Trophoblast cell (in vitro differentiated cells and primary cell): ENCODE measurements at places on chromosomes 3 and 15.

DNA sequence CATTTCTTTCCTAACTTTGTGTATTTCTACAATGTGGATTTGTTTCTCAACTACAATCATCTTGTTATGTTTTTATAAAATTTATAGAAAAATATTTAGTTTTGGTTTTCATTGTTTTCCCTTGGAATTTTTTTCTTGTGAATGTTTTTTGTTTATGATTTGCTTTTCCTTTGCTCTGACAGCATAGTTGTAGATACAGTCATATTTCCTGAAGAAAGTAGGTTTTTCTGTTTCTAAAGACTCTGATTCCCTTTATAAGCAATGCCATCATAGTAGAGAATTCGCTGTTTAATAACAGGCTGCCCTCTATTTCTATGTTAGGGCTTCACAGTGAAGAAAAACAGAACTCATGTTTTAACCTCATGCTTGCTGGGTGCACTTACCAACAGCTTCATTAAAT, 482.3 kb downstream of the ZBBX start:
- DNase-seq, result no peak

DNA sequence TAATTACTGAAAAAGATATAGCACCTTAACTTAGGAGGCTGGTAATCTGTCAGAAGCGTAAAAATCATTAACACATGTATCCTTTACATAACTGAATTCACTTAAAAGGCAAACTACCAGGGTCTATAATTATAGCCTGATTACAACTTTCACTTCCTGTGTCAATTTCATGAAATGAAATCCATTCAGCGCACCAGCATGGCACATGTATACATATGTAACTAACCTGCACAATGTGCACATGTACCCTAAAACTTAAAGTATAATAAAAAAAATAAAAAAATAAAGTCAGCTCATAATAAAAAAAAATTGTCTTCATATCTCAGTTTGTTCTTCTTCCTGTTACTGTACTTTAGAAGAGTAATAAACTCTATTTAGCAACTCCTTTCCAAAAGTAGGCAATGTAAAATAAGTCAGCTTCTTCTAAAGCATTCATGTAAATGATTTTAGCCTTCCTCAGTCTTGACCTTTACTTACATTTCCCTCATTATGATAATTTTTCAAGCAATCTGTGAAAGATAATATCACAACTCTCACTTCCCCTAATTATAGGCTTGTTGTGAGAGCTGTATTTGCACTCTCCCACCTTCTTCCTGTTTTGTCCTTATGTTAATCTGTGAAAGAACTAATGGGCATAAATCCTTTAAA, 50.1 kb downstream of the KBTBD8 start:
- DNase-seq, result no peak

GRCh38 chr3:153008226-153008625, 153.8 kb upstream of the RAP2B start:
- DNase-seq, result no peak

DNA sequence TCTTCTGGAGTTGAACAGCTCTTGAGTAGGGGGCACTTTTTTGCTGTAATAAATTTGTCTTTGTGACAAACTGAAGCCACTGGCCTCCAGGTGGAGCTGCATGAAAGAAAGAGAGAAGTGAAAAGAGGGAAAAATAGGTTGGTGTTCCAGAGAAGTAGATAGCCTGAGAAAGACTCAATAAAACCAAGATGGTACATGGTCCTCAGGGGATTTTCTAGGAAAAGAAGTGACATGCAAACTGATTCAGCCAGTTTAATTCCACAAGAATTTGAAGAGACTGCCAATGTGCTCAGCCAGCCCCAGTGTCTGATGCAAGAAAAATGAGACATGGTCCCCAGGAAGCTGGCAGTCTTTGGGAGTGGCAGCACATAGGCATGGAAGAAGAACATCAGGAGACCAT, 152.7 kb downstream of the CD47 start:
- peak; percentile 14 for DNase-seq

- peak; percentile 1 for DNase-seq
These were observed 565.9 kb upstream of the CCDC54 start for GRCh38 chr3:106811376-106811775.

DNA sequence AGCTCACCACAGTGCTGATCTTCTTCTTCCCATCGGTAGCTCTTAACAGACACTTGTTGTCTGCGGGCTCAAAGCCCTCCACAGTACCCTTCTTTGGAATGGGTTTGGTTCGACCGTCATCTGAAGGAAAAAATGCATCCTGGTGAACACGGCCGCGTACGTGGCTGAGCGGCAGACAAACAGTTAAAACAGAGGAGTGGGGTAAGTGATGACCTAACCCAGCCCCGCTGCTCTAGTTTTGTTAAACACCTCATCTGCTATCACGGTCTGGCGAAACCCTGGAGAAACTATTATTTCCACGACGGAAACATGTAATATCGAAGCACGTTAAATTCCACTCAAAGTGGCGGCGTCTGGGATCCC, 725 bp downstream of the SRP14 start:
- peak; percentile 47 for DNase-seq

GRCh38 chr15:57731530-57732103, 25.1 kb downstream of the POLR2M start:
- no peak for DNase-seq

DNA sequence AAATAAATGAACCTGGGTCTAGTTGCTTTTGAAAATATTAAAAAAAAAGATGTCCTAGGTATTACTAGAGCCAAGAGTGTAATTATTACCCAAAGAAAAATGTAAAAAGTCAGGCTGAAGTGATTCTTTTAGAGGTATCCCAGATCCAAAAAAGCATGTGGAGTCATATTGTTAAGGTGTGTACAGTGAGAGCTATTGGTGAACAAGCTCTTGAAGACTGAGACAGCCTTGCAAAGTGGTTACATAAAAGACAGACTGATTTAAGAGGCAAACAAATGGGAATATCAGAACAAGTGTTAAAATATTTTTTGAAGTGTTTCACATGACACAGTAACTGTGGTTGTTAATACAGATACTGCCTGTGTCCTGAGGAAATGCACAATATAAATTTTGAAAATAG, 624.5 kb downstream of the PLOD2 start:
- DNase-seq, result no peak

- DNase-seq, result no peak
These were observed 483.2 kb downstream of the RBMS3 start for GRCh38 chr3:29764041-29764440.

DNA sequence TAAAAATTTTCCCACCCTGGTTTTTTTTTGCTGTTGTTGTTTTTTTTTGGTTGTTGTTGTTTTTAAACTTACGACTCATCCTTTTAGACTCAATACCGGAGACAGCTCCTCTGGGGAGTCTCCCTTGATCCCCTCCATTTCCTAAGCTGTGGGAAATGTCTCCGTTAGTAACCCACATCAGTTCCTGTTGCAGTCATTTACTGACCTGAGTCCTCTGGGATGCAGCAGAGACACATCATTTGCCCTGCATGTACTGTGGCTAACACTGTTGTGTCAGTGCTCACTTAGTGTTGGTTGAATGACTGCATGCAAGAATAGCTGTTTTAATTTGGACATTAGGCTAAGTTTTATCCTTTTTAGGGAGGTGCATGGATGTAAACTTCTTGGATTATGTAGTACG, 83.8 kb downstream of the MBNL1 start:
- DNase-seq, result no peak

GRCh38 chr3:33904730-33905129, 106.3 kb downstream of the PDCD6IP start:
- DNase-seq, result no peak

DNA sequence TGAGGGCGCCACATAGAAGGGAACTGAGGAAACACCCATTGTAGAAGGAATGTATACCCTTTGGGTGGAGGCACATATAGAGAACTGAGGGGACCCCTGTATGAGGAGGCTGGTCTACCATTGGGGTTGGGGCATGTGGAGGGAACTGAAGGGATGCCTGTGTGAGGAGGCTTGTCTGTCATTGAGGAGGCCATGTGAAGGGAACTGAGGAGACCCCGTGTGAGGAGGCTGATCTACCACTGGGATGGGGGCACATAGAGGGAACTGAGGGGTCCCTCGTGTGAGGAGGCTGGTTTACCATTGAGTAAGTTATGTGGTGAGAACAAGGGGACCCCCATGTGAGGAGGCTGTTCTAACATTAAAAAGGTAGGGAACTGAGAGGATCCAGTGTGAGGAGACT, 156.1 kb downstream of the FBLN2 start:
- DNase-seq, result no peak

DNA sequence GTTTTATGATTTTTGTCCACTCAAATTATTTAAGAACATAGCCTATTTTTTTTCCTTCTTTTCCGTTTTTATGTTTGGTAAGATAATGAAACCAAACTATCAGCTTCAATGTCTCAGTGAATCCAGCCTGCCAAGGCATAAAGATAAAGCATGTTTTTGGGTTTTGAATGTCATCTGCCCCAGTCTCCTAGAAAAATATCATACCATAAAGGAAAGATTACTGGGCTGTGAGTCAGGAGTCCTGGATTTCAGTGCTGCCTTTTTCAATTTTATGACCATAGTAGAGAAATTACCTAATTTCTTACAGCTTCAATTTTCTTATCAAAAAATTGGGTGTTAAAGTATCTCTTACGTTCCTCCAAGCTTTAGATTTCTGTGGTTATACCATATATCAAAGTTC, 87.5 kb downstream of the GAP43 start:
- no peak for DNase-seq

DNA sequence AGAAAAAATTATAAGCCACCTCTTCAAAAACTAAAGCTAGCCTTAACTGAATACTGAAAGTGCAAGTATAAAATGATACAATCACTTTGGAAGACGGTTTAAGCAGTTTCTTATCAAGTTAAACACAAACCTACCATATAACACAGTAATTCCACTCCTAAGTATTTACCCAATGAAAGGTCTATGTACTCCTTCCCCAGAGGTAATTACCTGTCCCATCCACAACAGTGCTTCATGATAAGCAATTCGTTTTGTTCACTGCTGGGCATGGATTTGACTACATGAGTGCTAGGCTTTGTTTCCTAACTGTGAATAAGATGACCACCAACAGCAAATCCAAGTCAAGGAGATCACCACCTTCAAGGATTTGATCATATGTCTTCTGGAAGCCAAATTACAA, 4.3 kb downstream of the COX5A start:
- no peak for DNase-seq

GRCh38 chr15:77739591-77740378, 107.1 kb upstream of the LINGO1 start:
- DNase-seq, result no peak

DNA sequence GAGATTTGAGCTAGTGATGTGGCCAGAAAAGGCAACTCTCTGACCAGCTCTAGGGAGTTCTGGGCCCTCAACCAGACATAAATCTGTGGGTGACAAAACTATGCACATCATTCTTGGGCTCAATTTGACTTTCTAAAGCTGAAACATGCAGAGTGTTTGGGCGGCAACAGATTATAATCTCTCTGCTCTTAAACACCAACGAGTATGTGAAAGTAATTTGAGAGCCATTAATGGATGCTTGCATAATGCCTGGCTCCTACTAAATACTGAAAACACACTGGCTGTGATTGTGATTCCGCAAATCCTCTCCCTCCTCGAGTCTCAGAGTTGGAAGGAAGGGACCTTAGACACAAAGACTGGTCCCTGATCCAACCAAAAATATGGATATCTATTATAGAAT, 186.7 kb downstream of the UACA start:
- no peak for DNase-seq

GRCh38 chr3:179739816-179740594, 87.2 kb downstream of the USP13 start:
- no peak for DNase-seq

DNA sequence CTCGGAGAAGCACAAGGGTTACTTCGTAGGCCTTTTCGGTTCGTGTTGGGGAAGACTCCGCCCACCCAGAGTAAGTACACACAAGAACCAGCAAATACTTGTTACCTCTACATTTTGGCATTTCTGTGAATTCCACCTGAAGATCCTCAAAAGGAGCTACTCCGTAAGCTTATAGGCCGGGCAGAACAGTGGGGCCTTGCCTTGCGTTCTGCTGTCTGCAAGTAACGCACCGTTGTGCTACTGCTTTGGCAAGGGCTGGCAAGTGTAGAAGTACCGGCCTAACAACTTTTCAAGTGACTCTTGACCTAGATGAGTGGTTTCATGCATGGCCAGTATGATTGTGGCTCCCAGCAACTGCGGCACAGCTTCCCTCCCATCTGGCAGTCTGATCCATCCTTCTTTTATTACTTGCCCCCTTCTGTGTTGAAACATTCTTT, 6.4 kb upstream of the DNAAF4 start:
- peak; percentile 88 for DNase-seq

DNA sequence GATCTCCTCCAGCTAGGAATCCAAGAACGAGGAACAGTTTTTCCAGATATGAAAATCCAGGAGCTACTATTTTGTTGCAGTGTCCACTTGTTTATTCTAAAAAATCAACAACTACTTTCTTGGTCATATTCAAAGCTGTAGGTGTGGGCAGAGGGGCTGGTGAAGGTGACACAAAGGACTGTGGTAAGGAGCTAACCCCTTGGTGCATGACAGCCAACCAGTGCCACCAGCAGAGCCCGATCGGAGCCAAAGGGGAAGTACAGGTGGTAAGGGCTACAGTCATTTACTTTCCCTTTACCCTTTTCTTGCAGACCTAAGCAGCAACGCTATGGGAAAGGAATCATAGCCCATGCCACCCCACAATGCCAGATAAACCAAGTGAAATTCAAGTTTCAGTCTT, 30.7 kb downstream of the PLA1A start:
- DNase-seq, result no peak

DNA sequence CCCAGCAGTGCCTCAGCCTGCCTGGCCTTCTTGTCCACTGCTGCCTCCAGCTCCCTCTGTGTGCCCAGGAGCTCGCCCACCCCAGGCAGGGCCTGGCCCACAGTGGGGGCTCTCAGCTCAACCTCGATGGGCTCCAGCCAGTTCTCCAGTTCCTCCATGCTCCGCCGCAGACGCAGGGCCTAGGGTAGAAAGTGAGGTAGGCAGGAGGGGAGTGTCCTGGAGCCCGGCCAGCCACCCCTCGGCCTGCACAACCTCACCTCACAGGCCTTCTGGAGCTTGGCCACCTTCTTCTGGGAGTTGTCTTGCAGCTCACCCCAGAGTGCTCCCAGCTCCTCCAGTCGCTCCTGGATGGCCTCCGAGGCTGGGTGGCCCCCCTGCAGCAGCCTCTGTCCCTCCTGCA, 18.7 kb downstream of the PLA2G4B start:
- DNase-seq, result no peak

DNA sequence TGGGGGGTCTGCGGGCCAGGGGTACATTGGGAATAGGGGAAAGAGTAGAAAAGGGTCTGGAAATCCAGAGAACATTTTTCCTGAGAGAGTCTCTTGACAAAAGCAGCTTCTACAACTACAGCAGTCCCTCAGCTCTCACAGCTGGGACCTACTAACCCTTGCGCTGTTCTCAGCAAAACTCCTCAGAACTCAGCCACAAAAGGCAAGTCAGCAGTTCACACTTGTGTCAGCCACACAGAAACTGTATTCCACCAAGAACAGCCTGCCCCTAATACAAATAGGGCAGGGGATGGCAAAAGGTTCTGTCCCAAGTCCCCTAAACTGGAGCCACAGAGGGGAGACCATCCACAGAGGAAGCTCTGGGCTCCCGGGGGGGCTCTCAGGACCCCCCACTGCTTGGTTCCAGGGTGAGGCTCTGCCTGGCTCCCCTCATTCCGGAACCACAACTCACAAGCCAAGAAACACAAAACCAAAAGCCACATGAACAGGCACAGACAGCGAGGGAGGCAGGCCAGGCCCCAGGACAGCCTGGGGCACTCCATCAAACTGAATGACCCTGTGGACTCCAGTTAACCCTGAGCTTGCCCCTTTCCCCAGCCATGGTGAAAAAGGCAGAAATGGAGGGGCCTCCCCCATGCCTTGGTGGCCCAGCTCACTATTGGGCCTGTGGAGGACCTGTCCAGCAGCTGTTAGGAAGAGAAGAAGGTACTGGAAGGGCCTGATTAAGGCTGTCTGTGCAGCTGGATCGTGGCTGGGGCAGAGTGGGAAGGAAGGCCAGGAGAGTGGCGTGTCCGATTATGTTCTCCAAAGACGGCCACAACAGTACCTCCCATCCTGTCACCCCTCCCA, 162.0 kb downstream of the CHSY1 start:
- no peak for DNase-seq
